ENCODE measurements at places on chromosomes 13 and 19. TPM values are rescaled to one million over a fixed set of nuclear protein-coding genes. Genes with fewer than 3 reads are reported as not detected.

LAIR1 gene
- total RNA-seq, result 5.1 TPM

CTXN1 gene
- 0.22 TPM for total RNA-seq

SLC25A41 gene
- total RNA-seq, result 0.16 TPM

- no peaks in the 10 kb centered on the region for H3K36me3 ChIP-seq
- no peak for DNase-seq
- H3K4me3 ChIP-seq, result no peak overlapping the region
- H3K27me3 ChIP-seq, result no peaks in the 10 kb centered on the region
- H3K27ac ChIP-seq, result no peak overlapping the region
Measured at GRCh38 chr13:79866436-79866835, 385.5 kb downstream of the NDFIP2 start.

- H3K4me3 ChIP-seq, result no peak overlapping the region
- H3K27me3 ChIP-seq, result no peaks in the 10 kb centered on the region
Measured at GRCh38 chr13:89977203-89977602, 1370.3 kb upstream of the MIR17HG start.

DNA sequence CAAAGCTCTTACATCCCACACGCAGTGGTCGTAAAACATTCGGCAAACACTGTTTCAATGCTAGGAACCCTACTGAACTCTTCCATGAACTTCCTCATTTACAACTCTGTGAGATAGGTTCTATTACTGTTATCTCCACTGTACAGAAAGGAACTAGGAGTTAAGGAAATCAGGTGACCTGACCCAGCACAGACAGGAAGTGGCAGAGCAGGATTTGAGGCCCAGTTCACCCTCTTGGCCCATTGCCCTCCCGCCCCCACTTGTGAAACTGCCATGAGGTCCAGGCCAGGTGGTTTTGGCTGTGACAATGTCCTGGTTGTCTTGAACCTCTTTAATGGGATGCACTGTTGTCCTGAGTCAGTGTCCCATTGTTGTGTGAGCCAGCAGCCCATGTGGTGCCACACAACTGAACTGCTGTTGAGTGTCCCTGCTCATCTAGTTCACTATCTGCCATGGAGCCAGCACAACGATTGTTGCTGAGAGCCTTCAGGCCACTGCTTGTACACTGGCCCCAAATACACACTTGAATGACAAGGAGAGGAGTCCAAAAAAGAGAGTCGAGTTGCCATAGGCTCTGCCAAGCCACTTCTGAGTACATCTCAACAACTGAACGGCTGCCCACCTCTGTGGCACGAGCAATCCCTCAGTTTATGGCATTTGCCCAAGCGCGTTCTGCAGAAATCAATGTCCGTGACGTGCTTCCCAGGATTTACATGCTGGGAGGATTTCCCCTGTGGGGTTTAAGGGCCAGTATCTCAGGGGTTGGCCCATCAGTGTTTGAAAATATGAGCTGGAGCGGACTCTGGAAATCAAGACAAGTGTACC lies 484.6 kb downstream of the TSHZ3 start:
- H3K36me3 ChIP-seq, result no peaks in the 10 kb centered on the region
- H3K4me3 ChIP-seq, result no peak overlapping the region
- H3K27ac ChIP-seq, result no peak overlapping the region
- no peak for DNase-seq
- peaks cover 62% of the 10 kb centered on the region for H3K27me3 ChIP-seq
- H3K4me1 ChIP-seq, result no peaks in the 10 kb centered on the region

- no peaks in the 10 kb centered on the region for H3K27me3 ChIP-seq
- H3K4me3 ChIP-seq, result no peak overlapping the region
- DNase-seq, result no peak
Measured at GRCh38 chr13:64054321-64054720, 2638.7 kb upstream of the PCDH20 start.

DNA sequence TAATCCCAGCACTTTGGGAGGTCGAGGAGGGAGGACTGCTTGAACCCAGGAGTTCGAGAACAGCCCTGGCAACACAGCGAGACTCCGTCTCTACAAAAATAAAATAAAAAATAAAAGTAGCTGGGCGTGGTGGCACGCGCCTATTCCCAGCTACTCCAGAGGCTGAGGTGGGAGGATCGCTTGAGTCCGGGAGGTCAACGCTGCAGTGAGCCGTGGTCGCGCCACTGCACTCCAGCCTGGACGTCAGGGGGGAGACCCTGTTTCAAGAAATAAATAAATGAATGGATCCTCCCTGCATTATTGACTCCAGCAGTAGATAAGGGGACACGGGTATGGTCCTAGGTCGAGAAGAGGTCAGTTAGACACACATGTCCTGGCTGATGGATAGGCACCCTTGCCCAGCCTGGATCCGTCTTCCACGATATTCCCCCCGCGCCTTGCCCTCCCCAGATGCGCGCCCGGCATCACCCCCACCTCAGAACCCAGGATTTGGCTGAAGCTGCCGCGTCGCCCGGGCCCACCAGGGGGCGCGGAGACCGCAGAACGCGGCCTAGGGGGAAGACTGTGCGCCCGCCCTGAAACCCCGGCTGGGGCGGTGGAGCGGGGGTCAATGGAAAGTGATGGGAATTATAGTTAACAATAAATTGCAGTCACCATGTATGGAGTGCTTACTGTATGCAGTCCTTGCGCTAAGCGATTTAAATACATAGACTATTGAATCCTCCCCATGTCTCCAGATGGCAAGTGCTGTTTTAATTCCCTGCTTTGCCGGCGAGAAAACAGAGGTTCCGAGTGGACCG lies 2.1 kb upstream of the HOOK2 start:
- peak overlapping the region; percentile 77 for H3K4me3 ChIP-seq
- H3K36me3 ChIP-seq, result no peaks in the 10 kb centered on the region
- peaks cover 73% of the 10 kb centered on the region for H3K4me1 ChIP-seq

- no peaks in the 10 kb centered on the region for H3K36me3 ChIP-seq
- H3K4me1 ChIP-seq, result no peaks in the 10 kb centered on the region
- no peak overlapping the region for H3K27ac ChIP-seq
Measured at GRCh38 chr13:111791131-111791530, 275.8 kb upstream of the SOX1 start.

DNA sequence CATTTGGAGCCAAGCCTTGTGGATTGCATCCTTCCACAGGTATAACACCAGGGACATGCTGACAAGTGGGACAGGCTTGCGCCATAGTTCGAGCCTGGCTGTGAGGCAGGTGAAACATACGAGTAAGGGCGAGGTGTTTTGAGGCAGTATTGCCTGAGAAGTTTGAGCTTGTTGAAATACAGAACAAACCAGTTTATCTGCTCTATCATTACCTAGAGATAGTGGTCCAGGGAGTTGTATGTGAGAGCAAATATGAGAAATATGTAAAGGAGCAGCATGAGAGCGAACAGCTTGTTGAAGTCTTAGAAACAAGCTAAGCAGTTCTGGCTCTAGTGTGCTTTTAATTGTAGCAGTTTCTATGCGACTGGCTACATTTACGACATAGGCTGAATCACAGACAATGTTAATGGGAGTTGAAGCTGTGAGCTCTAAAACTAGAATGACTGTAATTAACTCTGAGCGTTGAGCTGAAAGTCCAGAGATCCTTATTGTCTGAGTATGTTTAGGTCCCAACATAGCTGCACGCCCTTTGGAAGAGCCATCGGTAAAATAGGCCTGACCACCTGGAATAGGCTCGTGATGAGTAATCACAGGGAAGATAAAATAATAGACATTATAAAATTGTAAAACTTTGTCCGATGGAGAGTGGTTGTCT lies 8.2 kb downstream of the ZNF439 start:
- H3K4me1 ChIP-seq, result no peaks in the 10 kb centered on the region
- no peaks in the 10 kb centered on the region for H3K27me3 ChIP-seq
- DNase-seq, result no peak
- H3K36me3 ChIP-seq, result peaks cover 2% of the 10 kb centered on the region
- H3K27ac ChIP-seq, result no peak overlapping the region
- no peak overlapping the region for H3K4me3 ChIP-seq

DNA sequence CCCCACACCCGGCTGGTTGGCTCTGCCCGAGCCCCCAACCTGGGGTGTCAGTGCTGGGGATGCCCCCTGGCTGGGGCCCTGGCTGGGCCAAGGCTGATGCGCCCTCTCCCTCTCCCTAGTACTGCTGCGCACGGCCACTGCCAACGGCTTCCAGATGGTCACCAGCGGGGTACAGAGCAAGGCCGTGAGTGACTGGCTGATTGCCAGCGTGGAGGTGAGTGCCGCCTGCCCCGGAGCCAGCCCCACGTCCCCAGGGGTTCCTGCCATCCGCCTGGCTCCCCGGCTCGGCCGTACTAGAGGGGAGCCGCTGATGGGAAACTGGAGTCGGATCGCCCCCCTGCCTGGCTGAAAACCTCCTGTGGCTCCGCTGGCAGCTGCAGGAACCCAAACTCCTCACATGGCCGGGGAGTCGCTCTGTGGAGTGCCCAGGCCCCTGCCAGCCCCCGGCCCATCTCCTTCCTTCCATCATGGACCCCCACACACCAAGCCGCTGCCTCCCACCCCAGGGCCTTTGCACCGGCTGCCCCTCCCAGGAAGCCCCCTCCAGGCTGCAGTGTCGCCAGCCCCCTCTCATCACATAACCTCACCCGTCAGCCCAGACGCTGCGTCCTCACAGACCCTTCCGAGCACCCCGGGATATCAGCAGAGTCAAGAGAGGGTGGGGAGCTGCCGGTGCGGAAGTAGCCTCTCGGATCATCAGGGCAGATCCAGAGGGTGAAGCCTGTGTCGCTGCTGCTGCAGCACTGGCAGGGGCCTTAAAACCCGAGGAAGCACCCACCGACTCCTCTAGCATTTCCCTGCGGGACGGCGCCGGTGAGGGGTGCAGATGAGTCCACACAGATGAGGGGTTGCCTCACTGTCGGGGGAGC lies 10.6 kb downstream of the NCLN start:
- H3K4me1 ChIP-seq, result no peaks in the 10 kb centered on the region
- H3K27me3 ChIP-seq, result no peaks in the 10 kb centered on the region
- H3K36me3 ChIP-seq, result peaks cover 35% of the 10 kb centered on the region

- H3K36me3 ChIP-seq, result no peaks in the 10 kb centered on the region
- no peaks in the 10 kb centered on the region for H3K27me3 ChIP-seq
- H3K27ac ChIP-seq, result peak overlapping the region; percentile 40
- H3K4me1 ChIP-seq, result peaks cover 79% of the 10 kb centered on the region
- no peak for DNase-seq
Measured at GRCh38 chr13:30313311-30313710, 6.0 kb upstream of the KATNAL1 start.

- no peaks in the 10 kb centered on the region for H3K4me1 ChIP-seq
- no peak overlapping the region for H3K27ac ChIP-seq
- DNase-seq, result no peak
- H3K27me3 ChIP-seq, result no peaks in the 10 kb centered on the region
Measured at GRCh38 chr19:23309926-23310325, 59.7 kb upstream of the ZNF724 start.

- peaks cover 82% of the 10 kb centered on the region for H3K27me3 ChIP-seq
- H3K36me3 ChIP-seq, result no peaks in the 10 kb centered on the region
- no peak overlapping the region for H3K27ac ChIP-seq
Measured at GRCh38 chr19:3722443-3723109, 14.4 kb downstream of the TJP3 start.

- no peaks in the 10 kb centered on the region for H3K4me1 ChIP-seq
- no peak for DNase-seq
- H3K27ac ChIP-seq, result no peak overlapping the region
- H3K4me3 ChIP-seq, result no peak overlapping the region
Measured at GRCh38 chr19:43711751-43712355, 4.0 kb upstream of the IRGC start.

DNA sequence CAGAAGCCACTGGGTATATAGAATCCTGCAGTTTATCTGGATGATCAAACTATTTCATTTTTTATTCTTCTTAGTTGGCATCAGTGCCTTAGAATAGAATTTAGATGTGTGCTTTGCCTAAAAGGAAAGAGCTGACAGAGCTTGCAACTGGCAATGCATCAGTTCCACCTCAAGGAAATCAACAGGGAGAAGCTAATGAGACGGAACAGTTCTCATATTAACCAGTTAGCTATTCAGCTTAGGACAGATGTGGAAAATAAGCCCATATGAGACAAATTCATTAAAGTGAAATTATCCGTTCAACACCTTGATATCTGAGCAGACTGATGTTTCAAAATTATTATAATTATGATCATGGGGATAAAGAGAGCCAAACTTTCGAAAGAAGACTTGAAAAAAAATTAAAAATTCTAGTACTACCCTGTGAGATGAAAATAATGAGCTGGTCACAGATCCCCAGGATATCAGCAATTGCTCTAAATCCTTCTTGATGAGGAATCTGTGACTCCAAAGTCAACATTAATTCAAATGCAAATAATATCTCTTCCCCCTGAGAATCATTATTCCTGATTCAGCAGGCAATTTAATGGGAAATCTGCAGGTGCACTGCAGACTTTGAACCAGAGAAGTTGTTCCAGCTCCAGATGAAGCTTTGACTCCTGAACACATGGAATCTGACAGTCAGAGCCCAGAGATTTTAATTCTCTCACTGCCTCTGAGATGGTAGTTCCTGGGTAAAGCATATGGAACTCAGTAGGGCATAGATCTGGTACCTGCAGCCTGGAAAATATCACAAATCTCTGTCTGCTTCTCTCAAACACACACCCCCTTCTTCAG lies 486.8 kb downstream of the FOXO1 start:
- H3K27ac ChIP-seq, result no peak overlapping the region
- H3K27me3 ChIP-seq, result no peaks in the 10 kb centered on the region
- H3K4me1 ChIP-seq, result peaks cover 9% of the 10 kb centered on the region
- no peaks in the 10 kb centered on the region for H3K36me3 ChIP-seq
- no peak overlapping the region for H3K4me3 ChIP-seq
- DNase-seq, result no peak

GRCh38 chr13:32001154-32001768 lies 30.3 kb upstream of the FRY start:
- no peaks in the 10 kb centered on the region for H3K36me3 ChIP-seq
- no peak overlapping the region for H3K4me3 ChIP-seq
- H3K4me1 ChIP-seq, result peaks cover 44% of the 10 kb centered on the region
- peak overlapping the region; percentile 79 for H3K27ac ChIP-seq

DNA sequence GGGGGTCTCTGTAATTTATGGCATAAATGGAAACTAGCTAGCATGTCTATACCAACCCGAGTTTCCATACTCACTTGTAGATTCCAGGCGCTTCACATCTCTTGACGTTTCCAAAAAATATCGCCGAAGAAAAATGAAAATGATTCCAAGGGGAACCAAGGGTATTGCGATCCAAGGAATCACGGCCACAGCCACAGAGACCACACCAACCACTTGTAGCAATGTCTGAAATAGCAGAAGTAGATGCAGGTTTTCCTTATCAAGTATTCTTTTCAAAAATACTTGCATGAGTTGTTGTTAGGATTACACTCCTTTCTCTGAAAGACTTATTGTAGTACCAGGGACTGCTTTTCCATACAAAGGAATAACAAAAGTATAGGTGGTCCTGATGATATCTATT lies 218.2 kb downstream of the ABCC4 start:
- no peak for DNase-seq
- H3K36me3 ChIP-seq, result no peaks in the 10 kb centered on the region
- no peaks in the 10 kb centered on the region for H3K4me1 ChIP-seq
- no peak overlapping the region for H3K4me3 ChIP-seq
- no peak overlapping the region for H3K27ac ChIP-seq
- no peaks in the 10 kb centered on the region for H3K27me3 ChIP-seq

GRCh38 chr13:73902296-73902695 lies 231.9 kb downstream of the KLF12 start:
- no peaks in the 10 kb centered on the region for H3K27me3 ChIP-seq
- DNase-seq, result no peak
- H3K27ac ChIP-seq, result no peak overlapping the region
- H3K36me3 ChIP-seq, result no peaks in the 10 kb centered on the region
